Glutamatergic neuron (in vitro differentiated cells): ENCODE measurements at places on chromosomes 5 and 9.

DNA sequence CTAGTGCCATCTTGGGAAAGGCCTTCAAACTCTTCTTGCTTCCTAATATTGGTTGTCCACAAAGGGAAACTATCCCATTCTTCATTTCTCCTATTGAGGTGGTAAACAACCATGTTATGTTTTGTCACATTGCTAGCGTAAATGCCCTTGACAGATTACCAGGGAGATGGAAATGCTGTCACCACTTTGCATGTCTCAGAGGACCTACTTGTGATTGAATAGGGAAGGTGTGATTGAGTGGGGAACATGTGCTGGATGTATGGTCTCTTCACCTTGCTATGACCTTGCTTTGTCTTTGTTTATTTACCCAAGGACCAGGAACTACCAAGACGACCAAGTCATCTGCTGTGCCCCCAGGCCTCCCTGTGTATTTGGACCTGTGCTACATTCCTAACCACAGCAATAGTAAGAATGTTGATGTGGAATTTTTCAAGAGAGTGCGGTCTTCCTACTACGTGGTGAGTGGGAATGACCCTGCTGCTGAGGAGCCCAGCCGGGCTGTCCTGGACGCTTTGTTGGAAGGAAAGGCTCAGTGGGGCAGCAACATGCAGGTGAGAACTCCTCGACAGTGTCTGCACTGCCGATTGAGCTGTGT, 96.1 kb downstream of the MAP1B start:
- DNase-seq, result no peak

GRCh38 chr5:99060306-99061261, 131.8 kb upstream of the CHD1 start:
- DNase-seq, result peak; percentile 87

DNA sequence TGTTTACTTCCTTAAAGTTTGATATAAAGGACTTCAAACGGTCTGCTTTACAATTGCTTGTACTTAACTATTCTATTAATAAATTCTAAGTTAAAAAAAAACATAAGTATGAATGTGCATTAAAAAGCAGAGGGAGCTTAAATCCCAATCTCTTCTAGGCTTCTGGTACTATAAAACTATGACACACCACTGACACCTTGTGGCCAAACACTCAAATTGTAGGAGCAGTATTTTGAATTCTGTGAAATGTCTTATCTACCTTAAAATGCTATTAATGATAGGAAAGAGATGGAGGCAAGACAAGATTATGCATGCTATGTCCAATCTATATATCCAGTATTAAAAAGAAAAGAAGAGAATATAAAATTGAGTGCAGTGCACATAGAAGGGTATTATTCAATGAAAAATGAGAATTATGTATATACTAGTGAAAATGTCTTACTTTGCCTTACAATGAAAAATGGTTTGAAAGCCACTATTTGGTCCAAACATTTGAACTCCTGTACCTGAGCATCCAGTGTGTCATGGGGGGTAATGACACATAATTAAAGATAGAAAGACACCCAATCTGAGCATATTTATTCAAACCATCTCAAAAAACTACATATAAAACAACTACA, 87.6 kb downstream of the ERP44 start:
- no peak for DNase-seq

DNA sequence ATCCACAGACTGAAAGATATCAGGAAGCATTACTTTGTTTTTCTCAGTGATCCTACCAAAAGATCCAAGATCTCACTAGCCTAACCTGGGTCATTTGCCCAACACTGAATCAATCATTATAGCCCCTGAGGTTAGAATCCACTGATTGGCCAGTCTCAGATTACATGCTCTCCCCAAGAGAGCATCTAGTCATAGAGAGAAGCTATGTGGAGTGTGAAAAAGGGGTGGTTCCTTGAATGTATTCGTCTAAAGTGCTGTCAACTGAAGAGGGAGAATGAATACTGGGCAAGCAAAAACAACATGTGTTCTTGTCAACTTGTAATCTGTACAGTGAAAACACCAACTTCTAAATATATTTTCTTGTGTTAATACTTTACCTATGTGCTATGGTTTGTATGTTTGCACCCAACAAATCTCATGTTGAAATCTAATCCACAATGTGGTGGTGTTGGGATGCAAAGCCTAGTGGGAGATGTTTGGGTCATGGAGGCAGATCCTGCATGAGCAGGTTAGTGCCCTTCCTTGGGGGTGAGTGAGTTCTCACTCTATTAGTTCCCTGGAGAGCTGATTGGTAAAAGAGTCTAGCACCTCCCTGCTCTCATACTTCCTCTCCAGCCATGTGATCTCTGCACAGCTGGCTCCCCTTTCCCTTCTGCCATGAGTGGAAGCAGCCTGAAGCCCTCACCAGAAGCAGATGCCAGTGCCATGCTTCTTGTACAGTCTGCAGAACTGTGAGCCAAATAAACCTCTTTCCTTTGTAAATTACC, 60.3 kb upstream of the PJA2 start:
- no peak for DNase-seq

DNA sequence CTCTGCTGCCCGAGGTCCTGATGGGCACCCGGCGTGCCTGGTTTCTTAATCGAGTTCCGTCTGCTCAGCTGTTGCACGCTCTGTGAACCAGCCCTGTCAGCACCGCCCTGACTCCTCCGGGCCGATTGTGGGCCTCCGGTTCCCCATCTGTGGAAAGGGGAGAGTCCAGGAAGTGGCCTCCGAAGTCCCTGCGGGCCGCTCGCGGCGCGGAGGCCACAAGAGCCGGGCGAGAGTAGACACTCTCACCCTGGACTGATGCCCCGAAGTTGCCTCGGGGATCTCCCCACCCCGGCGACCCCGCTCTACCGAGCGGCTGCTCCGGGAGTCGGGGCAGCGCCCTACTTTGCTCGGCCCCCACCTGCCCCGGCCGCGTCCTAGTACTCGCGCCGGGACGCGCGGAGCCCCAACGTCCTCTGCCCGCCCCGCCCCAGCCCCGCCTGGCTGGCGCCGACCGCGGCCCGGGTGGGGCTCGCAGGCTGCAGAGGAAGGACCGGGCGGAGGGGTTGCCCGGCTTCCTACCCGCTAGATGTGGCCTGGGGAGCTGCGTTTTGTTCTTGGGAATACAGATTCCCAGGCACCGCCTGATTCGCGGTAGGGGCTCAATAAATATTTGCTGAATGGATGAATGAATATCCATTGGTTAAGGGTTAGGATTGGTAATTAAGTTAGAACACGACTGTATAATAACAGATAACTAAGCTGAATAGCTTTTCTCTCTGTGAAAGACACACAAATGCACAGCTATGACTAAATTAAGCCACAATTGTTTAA, 935 bp upstream of the ZNF367 start:
- peak; percentile 82 for DNase-seq

DNA sequence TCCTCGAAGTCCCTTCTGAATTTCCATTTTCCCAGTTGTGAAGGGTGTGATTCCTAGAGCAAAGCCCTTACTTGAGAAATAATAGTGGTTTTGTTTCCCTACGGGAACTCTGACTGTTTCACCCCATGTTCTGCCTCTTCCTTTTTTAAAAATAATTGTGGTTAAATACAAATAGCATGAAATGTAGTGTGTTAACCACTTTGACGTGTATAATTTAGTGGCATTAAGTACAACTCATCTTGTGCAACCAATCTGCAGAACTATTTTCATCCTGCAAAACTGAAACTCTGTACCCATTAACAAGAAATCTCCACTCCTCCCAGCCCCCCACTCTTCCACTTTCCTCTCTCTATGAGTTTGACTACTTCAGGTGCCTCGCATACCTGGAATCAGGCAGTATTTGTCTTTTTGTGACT, 35.6 kb upstream of the HAND1 start:
- no peak for DNase-seq

GRCh38 chr9:112921549-112921948, 30.9 kb upstream of the SLC46A2 start:
- no peak for DNase-seq

GRCh38 chr5:139688751-139689372, 40.7 kb downstream of the CXXC5 start:
- no peak for DNase-seq

GRCh38 chr9:7201196-7201595, 443.4 kb downstream of the KDM4C start:
- no peak for DNase-seq

- DNase-seq, result no peak
Observed at GRCh38 chr5:130884023-130884422, 281.0 kb downstream of the HINT1 start.

DNA sequence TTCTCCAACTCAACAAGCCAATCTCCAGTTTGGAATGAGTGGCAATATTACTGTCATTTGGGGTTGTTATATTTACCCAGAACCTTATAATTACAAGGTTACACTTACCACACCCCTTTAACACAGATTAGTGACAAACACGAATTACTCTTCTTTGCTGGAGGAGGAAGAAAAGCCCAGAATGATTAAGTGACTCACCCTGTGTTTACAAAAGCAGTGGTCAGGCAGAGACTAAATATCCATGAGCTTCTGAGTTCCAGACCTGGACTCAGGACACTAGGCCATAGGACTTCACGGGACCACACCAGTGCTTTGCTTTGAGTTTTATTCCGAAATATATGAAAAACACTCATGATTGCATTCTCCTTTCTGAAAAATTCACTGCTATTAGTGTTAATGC, 370.8 kb downstream of the TLE1 start:
- DNase-seq, result no peak

DNA sequence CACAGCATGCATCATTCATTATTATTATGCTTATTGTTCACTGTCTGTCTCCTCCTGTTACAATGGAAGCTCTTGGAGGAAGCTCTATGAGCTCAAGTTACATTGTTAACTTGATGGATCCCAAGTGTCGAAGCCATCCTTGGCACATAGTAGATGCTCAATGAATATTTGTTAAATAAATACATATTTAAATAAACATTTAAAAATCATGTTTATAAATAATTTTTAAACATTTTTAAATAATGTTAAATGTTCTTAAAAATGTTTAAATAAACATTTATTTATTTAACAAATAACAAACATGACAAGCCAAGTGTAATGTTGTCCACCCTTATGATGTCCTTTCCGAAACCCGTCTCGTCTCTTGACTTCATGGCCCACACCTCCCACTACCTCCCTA, 69.5 kb downstream of the USP20 start:
- no peak for DNase-seq

DNA sequence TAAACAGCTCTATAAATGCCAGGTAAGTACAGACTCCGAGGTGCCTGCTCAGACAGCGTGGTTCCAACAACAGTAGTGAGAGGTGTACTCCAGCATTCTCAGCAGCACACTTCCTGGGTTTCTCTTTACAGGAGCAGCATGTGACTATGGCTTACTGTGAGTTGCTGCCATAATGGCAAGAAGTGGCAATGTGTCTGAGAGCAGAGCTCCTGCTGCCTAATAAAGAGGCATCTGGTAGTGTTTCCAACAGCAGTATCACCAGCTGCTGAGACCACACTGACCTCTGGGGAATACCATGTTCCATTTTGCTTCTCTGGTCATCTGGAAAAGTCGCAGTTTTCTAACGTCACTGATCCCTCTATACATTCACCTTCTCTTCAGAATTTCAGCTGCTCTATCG, 398.2 kb downstream of the SLCO4C1 start:
- peak; percentile 64 for DNase-seq

DNA sequence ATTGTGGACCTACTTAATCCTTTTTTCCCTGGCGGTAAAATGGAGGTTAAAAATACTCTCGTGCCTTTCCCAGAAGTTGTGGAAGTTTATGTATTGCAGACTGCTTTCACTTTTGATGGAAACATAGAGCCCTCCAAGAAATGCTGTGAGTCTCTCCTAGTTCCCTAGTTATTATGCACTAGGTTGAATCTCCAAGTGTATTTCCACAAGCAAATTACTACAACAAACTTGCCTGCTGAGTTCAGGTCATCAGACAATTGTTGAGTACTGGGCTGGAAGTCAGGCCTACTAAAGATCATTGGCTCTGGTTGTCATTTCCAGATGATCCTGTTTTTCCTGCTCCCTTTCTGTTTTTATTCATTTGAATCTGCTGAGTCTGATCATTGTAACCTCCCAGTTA, 104.1 kb downstream of the CD180 start:
- no peak for DNase-seq

DNA sequence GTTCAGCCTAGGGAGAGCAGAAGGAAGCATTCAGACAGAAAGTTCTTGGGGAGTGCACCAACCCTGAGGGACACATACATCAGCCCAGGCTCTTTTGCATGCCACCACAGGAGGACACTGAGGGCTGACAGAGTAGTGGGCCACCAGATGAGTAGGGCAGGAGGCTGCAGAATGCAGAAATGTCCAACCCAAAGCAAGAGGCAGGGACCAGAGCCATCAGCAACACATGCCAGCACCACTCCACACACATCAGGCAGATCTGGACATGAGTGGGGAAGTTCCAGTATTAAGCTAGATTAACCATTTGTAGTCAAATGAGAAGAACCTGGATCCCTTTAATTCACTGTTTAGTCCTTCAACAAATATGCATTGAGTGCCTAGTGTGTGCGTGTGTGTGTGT, 35.7 kb upstream of the OTULINL start:
- no peak for DNase-seq

DNA sequence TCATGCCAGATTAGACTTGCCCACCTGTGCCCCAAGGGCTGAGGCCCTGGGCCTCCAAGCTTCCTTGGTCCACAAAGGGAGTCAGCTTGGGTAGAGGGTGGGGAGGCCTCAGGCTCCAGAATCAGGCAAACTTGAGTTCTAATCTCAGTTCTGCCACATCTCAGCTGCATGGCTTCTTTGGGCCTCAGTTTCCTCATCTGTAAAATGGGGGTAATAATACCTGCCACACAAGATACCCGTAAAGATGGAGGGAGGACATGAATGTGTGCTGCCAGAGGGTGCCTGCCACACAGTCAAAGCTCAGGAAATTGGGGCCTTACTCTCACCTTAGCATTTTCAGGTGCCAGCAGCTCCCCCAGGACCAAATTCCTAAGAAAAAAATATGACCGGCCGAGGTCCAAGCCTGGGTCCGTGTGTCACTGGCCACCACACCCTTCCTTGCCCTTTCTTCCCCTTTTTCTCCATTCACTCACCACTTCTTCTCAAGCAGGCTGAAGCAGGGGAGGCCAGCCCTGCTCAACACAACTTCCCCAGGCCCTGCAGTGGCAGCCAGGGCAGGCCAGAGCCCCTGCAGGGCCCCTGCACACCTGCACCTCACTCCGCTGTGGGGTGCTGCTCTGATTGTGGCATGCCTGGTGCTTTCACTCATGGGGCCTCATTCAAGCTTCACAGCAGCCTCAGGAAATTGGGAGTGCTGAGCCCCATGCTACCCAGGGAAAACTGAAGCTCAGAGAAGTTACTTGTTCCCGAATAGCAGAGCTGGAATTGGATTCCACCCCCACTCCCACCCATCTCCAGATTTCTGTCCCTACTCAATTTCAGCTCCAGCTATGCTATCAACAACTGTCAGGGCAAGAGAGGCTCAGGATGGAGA, 3.9 kb downstream of the RGS14 start:
- no peak for DNase-seq
